Smooth muscle cell of the umbilical artery (primary cell): ENCODE measurements at places on chromosomes 7 and 10. TPM values are rescaled to one million over a fixed set of nuclear protein-coding genes. Genes with fewer than 3 reads are reported as not detected.

Gene CYP2W1
- under 0.01 TPM in 1 of 2 replicates, not detected in the other for total RNA-seq

Gene NKX1-2
- total RNA-seq, result not detected in 2 replicates

Gene HOXA6
- total RNA-seq, result 3.6 and 5.8 TPM in 2 replicates

Gene ACTR1A
- total RNA-seq, result 115 and 181 TPM in 2 replicates

Gene TAS2R60
- total RNA-seq, result not detected in 2 replicates
